Iris pigment epithelial cell (primary cell): ENCODE measurements at places on chromosomes 3 and 15.

GRCh38 chr15:77905301-77905920 lies 172.1 kb downstream of the TBC1D2B start:
- DNase-seq: no peak

DNA sequence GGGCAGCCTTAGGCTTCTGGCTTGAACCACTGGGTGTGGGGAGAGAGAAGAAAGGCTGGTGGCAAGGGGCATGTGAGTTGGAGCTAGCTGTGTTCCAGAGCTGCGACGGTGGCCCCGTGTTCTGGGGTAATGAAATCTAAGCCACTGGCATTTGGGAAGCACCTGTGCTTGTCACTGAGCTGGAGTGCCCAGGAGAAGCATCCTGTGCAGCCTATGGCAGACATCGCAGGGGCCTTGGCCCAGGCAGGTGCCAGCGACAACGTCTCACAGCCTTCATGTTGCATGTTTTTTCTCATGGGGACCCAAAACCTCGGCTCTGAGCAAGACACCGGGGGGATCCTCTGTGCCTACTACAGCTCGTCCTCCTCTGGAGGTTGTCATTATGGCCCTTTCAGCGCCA lies 91.1 kb upstream of the PLXNA1 start:
- DNase-seq: no peak

DNA sequence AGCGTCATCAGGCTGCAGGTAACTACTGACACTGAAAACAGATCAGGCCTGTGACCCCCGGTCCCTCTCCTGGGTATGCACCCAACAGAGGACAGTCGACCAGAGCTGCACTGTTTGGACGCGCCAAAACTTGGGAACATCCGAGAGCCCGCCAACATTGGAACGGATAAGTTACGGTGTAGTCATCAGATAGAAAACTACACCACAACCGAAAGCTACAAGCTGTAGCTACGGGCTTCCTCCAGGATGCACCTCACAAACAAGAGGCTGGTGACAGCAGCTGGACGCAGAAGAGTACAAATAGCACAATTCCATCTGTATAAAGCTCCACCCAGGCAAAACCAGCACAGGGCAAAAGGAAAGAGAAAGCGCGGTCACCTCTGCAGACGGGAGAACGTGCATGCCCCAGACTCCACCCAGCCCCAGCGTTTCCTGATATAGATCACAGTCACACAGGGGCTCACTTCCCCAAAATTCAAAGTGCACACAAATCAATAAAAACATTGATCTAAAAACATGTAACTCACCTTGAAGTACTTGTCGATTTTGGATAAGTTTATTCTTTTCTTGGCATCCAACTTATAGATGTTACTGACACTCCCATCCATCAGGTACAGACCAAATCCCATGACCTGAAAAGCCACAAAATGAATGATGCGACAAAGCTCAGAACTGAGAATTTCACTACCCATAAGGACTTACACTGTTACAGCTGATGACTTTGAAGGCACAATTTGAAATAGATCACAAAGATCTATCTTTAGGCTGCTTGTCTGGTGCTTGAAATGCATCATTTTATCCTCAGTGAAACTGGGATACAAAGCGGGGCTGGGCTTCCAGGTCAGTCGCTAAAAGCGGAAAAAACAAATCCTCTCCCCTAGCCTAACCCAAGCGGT lies 43.3 kb downstream of the CYFIP1 start:
- DNase-seq: no peak

DNA sequence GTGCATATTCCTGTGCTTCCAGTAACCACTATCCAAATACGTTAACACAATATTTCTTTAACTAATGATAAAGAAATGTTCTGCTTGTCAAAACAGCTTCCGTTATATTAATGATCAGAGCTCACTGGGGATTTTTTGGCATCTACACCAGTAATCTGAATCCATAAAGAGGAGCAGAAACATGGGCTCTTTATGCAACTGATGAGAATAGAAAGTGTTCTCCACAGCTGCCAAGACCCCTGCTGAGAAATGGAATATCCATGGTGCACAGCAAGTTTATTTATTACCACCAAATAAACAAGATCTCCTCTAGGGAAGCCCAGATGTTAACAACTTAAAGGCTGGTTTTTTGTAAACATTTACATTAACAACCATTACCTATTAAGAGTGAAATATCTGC lies 54.5 kb downstream of the ALDH1A2 start:
- no peak for DNase-seq

DNA sequence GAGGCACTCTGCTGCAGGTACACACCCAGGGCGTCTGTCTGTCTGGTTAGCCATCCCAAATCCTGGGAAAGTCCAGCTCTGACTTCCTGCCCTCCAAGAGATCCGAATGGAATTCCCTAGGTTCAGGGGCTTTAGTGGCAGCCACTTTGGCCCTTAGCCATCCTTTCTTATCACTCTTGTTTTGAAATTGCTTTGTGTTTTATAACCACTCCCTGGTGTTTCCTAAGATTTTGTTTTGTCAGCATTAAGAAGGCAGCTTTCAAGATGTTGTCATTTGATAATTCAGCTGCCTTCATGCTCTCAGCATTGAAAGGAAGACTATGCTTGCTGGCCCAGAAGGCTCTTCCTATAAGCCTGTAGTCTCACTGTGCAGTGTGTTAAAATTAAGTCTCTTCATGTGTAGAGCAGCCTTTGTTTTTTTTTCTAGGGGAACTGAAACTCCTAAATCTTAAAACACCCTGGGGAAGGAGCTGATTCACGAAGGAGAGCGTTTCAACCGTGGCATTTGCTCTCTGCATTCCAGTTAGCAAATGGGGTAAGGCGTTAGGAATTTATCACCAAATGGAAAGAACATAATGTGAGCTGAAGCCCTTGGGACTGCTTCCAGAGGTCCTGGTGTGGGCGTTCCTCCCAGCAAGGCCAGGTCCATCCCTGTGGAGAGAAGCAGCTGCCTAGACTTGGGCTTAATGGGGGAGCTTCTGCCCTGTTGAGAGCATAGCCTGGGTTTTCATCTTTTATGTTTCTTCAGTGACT lies 14.2 kb upstream of the CLEC3B start:
- DNase-seq: peak; percentile 87

- no peak for DNase-seq
Measured at GRCh38 chr15:46293550-46293949, 658.7 kb downstream of the SQOR start.

DNA sequence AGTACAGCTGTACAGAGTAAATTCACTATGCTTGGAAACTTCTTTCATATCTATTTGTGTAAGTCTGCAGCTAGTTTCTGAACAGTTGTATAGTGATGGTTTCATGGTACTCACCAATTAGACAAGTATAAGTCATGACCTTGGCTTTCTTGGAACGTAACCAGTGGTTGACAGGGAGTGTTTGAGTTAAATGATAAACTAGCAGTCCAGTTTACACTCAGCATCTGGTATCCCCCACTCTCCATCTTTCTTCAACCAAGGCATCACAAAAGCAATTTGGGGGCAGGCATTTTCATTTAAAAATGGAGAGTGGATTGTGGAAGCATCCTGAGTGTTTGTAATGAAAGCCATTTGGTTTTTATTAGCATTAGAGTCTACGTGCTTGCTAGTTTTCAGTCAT lies 26.0 kb downstream of the MME start:
- DNase-seq: no peak

- DNase-seq: no peak
Measured at GRCh38 chr3:136653628-136654027, 98.5 kb downstream of the STAG1 start.

DNA sequence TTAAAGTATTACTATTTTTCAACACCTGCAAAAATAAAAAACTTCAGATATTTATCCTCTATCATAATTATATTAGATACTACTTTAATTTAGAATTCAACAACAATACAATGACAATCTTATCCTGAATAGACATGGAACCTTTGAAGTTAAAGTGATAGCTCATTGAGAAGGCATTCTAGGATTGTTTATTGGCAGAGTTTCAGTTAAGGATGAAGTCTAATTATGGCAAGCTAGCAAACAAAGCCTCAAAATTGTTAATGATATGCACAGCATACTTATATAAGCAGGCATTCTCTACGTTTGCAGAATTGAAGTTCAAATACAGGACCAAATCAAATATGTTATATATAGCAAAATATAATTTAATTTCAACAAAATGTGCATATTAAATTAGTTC lies 91.2 kb upstream of the ABI3BP start:
- no peak for DNase-seq

GRCh38 chr3:172203522-172204258 lies 164.3 kb downstream of the FNDC3B start:
- DNase-seq: no peak

- DNase-seq: no peak
Measured at GRCh38 chr3:149315694-149316093, 17.7 kb downstream of the TM4SF18 start.

DNA sequence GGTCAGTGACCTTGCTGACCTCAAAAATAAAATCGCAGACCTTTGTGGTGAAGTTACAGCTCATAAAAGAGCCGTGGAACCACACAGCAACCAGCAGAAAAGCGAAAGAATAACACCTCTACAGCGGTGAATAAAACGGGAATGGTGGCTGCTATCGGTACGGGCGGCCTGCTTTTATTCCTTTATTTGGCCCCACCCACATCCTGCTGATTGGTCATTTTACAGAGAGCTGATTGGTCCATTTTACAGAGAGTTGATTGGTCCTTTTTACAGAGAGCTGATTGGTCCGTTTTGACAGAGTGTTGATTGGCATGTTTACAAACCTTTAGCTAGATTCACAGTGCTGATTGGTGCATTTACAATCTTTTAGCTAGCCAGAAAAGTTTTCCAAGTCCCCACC lies 80.7 kb upstream of the ATP10A start:
- DNase-seq: no peak

- no peak for DNase-seq
Measured at GRCh38 chr3:177642804-177643125, 445.5 kb upstream of the TBL1XR1 start.

DNA sequence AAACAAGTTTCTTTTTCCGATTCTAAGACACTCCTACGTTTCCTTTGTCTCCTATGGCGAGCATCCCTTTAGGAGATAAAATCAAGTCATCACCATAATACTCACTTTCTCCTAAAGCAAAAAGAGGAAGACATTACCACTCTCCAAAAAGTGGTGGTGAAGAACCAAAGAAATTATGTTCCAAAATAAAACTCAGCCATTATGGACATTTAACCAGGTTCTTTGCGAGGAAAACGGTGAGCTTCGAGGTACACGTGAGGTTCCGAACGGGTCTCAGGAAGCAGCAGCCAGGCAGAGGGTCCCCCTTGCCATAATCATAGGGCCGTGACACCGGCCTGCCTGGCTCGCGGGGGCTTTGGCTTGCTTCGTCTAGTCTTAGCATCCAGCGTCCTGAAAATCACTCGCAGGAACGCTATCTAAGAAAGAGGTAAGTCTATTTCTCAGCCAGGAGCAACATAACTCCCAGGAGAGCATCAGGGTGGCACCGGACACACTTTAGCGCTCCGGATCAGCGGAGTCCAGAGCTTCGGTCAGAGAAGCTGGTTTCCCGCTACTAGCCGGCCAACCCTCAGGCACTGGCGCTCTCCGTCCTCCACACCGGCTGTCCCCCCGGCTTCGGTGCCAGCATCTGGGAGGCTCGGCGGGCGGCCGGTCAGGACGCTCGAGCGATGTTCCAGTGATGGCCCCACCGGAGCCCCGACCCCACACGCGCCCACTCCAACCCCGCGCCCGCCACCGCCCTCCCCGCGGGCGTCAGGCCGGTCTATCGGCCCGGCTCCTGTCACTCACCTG lies 581 bp downstream of the IP6K1 start:
- peak; percentile 51 for DNase-seq

DNA sequence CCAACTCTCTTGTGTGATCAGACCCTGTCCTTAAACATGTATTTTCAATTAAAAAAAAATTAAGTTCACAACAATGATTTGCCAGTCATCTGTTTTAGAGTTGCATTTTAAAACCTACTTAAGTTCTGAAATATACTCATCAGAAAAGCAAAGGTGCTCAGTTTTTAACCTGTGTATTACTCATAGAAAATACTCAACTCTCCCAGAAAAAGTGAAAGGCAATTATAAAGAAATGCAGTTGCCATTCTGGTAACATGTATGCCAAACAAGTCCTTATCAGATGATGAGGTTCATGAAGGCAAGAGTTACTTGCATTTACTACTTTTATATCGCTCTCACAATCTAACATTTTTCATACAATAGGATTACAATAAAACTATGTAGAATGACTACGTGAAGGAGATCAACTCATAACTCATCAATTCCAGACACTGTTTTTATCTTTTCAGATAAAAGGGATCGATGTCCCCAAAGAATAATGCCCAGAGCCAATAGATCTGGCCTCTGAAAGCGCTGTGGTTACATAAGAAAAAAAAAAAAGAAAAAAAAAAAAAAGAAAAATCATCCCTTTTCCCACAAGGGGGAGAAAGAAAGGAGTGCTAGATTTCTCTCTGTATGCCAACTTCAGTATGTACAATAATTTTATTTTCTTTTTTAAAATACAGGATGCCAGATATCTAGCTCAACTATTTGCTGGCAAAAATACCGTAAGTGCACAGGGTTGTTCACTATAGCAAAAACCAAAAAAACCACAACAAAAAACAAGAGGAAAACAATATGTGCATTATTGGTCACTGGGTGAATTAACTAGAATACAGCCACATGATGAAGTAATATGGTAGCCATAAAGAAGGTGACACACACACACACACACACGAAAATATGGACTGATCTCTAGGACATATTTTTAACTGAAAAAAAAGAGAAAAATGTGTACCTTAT lies 137.4 kb downstream of the NR1I2 start:
- no peak for DNase-seq

DNA sequence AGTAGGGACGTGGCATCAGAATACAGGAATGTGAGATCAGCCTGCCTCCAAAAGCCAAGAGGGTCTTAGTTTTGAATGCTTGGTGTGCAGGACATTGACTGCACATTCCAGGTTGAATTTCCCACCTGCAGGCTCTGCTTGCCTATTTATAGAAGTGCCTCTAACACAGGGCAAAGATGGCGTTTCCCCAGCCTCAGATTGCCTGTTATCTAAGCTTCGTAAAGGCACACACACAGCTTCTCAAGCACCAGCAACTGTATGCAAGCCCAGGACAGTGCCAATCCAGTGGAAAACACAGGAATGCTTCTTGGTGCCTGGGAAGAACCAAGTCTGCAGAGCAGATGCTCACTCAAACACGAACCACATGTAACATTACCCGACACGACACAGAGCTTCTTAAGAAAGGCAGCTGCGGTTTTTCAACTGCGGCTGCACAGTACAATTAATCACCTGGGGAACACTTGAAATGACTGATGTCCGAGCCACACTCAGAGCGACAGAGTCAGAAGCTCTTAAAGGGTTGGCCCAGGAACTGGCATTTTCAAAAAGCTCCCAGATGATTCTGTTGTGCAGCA lies 90.0 kb upstream of the ANKRD34C start:
- no peak for DNase-seq

- no peak for DNase-seq
Measured at GRCh38 chr3:35596335-35596995, 42.9 kb upstream of the ARPP21 start.

DNA sequence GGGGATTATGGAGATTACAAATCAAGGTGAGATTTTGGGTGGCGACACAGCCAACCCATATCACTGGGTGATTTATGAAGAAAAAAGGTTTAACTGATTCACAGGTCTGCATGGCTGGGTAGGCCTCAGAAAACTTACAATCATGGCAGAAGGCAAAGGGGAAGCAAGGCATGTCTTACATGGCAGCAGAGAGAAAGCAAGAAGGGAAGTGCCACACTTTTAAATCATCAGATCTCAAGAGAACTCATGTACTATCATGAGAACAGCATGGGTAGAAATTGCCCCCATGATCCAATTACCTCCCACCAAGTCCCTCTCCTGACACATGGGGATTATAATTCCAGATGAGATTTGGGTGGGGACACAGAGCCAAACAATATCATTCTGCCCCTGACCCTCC lies 59.7 kb downstream of the DPH6 start:
- no peak for DNase-seq
